Left lung (tissue), 14 donors: ENCODE measurements at places on chromosomes 11 and 22. TPM values are rescaled to one million over a fixed set of nuclear protein-coding genes. Genes with fewer than 3 reads are reported as not detected.
A peak's percentile ranks its signal among the peaks of the same experiment; 100 is the strongest.

Gene NLRP14
- polyA plus RNA-seq, result 0.14 TPM

Gene JAML
- 7.3 TPM for polyA plus RNA-seq

Gene HIC2
- 9.1 TPM for polyA plus RNA-seq

Gene POU2AF2
- 0.32 TPM for polyA plus RNA-seq

Gene MYRF
- polyA plus RNA-seq, result 30.1 TPM

Gene P2RX6
- 2.3 TPM for polyA plus RNA-seq

Gene YAP1
- polyA plus RNA-seq, result 336 TPM

Gene STARD10
- polyA plus RNA-seq, result 103 TPM

Gene LINC01488
- polyA plus RNA-seq, result 0.12 TPM

Gene NXPE2
- 0.23 TPM for polyA plus RNA-seq

GRCh38 chr11:69001243-69002081, 11.6 kb downstream of the MRGPRF start:
- peak; percentile 26 for DNase-seq

DNA sequence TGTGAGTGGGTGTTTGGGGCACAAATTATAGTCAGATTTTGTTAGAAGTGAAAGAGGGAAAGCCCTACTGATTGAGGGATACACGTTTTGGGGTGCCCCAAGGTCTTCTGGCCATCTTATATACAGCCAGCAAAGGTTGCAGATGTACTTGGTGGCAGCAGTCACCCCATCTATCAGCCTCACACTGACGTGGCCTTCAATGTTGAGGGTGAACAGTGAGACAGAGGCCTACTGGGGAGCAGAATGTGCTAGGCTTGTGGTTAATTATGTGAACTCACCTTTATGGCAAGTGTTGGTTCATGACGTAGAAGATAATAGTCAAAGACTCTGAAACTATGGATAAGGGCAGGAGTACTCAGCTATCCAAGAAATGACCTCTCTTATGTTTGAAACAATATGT, 121.2 kb downstream of the TRIM44 start:
- no peak for DNase-seq

DNA sequence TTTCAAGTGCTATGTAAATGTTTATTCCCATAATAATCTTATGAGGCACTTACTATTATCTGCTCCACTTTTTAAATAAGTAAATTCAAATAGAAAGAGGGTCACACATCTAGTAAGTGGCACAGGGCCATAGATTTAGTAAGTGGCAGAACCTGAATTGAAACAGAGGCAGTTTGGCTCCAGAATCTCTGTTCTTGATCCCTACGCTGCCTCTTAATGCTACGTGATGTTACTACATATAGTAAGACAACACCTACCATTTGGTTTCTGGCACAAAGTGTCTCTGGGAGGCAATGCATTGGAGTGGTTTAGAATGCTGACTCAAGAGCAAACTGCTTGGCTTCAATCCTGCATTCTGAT, 1018.3 kb downstream of the DLG2 start:
- peak; percentile 56 for DNase-seq

GRCh38 chr11:44942029-44942955, 8.4 kb downstream of the TP53I11 start:
- DNase-seq, result no peak

DNA sequence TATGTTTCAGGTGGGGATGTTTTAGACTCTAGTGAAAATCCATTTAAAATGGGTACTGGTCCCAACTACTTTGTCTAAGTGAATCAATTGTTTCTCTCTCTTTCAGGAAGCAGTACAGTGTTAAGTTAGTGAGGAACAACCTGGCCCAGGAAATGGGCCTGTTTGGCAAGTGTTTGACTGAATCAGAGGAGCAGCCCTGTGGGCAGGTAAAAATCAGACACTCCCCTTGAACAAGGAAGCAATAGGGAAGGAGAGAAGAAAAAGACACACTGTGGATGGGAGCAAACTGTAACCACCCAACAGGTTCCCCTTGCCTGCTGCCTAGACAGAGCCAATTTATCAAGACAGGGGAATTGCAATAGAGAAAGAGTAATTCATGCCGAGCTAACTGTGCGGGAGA, 245.7 kb downstream of the C11orf87 start:
- no peak for DNase-seq

DNA sequence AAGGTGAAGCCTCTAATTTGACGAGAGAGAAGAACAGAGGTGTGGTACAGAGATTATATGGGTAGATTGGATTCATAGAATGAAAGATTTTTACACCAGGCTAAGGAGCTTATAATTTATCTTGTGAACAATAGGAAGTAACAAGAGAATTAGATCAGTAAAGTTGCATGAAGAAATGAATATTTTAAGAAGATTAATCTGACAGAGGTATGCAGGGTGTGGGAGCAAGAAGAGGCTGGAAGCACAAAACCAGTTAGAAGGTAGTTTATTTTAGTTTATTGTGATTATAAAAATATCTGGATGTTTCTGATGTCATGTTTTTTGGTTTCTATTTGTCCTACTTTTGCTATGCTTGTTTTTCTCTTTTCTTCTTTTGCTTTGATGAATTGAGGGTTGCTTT, 15.7 kb downstream of the SLC5A12 start:
- DNase-seq, result no peak

DNA sequence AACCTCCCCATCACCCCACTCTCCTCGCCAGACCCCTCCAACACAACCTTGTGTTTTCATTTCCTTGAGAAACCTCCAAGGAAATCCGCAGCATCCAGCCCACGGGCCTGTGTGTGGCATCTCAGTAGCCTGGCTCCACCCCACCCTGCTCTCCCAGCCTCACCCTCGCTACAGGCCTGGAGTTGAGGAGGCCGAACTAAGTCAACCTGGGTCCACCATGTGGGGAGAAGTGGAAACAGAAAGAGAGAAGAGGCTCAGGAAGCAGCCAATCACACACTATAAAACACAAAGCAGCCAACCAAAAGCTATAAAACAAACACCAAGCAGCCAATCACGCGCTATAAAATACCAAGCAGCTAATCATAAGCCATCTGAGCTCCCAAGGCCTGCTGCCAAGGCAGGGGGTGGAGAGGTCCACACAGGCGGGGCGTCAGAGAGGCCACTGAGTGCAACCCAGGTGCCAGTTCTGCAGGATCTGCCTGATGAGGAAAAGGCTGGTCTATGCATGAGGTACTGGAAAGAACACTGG, 72.0 kb downstream of the MICAL3 start:
- no peak for DNase-seq

DNA sequence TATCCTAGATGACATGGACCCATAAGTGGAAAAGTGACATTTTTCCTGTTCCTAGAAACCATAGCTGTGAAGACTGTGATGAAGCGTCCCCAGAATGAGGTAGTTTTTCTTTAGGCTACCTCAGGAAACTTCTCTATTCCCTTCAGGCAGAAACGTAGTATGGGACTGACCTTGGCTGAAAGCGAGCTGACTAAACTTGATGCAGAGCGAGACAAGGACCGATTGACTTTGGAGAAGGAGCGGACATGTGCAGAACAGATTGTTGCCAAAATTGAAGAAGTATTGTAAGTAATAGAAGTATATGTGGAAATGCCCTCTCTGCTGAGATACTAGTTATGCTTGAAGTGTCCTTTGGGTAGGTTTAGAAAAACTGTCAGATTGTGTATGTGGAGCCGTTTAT, 64.7 kb upstream of the GRIK4 start:
- DNase-seq, result no peak

- DNase-seq, result no peak
These were observed 51.0 kb downstream of the CERK start for GRCh38 chr22:46687048-46687444.

GRCh38 chr11:10201343-10201742, 92.7 kb downstream of the SBF2 start:
- no peak for DNase-seq

GRCh38 chr22:33569559-33569958, 350.7 kb downstream of the LARGE1 start:
- no peak for DNase-seq

GRCh38 chr11:126748100-126748791, 252.3 kb downstream of the KIRREL3 start:
- no peak for DNase-seq

DNA sequence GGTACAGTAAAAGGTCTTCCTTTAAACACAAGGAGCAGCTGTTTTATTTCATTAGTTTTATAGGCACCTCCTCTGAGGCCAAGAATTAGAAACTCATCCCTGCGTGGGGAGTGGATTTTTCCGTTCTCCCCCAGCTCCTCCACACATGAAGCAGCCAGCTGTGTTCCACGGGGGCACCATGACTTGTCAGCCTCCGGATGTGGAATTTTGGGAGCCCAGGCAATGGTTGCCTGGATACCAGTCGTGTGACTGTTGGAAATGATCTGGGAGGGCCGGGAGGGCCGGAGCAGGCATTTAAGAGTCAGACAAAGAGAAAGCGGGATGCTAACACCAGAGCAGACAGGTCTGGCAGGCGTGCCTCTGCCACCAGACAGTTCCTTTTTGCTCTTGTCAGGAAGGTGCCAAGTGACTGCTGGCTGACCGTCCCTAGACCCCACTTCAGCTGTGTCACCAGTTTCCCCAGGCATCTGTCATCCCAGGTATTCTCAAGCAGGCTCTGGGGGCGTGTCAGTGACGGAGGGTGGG, 15.9 kb upstream of the CDC42EP2 start:
- DNase-seq, result no peak

DNA sequence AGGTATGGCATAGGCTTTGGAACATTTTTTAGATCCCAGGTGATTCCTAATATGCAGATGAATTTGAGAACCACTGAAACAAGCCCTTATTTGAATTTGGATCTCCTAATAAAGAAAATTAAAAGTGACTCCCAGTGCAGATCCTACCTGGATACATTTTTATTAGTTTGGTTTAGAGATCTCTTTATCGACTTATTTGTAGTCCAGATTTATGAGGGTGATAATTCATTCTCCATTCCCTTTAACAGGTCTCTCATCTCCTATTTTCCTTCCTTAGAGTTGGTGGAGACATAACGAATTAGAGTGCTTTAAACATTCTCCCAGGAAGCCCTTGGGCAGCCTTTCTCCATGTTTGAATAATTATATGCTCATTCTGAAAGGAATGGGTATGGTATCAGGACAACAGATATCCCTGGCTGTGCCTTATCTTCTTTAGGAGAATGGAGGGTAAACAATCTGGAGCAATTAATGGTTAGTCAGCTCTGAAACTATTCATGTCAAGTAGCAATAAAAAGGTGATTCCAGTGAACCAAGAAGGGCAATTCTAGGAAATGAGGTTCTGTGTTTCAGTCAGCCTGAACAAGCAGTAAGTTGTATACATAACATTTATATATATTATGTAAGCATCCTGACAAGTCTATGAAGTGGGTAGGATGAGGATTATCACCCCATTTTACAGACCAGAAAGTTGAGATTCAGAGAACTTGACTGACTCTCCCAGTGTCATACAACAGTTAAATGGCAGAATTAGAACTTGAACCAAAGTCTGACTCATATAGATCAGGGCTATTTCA, 53.9 kb upstream of the RCE1 start:
- no peak for DNase-seq

GRCh38 chr11:27242591-27242990, 120.4 kb downstream of the CCDC34 start:
- DNase-seq, result no peak

GRCh38 chr22:30879415-30879797, 89.2 kb downstream of the MORC2 start:
- DNase-seq, result peak; percentile 56

DNA sequence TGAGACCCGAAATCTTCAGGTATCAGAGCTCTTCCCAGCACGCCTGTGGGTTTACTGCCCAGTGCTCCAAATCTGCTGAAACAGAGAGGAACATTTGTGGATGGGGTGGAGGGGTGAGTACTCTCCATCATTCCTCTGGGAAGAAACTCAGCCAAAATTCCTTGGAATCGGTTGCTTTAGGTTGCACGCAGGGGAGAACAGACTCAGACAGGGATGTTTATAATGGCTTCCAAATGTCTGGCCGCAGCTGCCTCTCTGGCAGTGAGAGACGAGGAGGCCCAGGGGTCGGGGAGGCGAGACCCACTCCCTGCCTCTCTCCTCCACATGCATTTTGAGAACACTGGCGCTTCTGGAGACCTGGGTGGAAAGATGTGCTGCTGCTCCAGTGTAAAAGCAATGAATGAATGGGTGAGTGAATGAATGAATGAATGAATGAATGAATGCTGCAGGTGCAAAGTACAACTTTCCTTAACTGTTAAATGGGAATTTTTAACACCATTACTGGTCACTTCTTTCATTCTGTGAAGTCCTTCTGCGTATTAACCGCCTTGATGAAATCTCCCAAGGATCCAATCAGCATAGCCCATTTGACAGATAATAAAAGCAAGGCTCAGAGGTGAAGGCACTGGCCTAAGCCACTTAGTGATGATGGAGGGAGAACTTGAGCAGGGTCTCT, 437.4 kb downstream of the MIAT start:
- no peak for DNase-seq

- DNase-seq, result no peak
These were observed 2.0 kb downstream of the PDGFD start for GRCh38 chr11:104161751-104162450.

GRCh38 chr11:101176381-101176780, 46.8 kb upstream of the PGR start:
- no peak for DNase-seq

DNA sequence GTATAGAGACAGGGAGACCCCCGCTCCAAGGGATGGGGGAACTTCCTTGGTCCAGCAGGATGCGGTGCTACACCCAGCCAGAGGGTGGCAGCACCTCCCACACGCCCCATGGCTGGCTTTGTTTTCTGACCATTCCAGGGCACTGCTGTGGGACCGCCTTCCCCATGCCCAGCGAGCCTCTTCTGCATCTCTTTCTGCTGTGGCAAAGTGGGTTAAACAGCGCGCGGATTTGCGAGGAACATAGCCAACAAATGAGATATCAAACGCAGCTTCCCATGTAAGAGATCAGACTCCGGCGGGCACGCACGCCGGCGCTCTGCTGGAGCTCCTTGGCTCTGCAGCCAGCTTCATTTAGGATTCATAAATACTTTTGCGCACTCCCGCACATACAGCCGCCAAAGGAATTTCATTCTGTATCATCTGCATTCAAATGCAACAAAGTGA, 485.8 kb upstream of the CADM1 start:
- no peak for DNase-seq

DNA sequence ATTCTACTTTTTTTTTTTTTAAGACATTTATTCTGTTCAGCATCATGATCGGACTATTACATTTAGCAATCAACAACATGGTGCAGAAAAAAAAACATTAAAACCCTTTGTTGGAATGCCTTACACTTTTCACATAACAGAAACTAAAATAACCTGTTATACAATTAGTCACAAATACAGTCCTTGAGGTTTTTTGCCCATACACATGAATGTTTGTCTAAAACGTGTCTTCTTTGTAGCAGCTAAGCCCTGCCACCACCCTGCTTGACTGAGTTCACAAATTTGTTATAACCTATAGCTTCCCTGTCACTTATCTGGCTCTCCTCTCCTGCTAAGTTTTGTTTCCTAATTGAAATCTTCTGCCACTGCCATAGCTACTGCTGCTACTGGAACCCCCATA, 75.4 kb upstream of the ARHGAP20 start:
- no peak for DNase-seq

- DNase-seq, result no peak
These were observed 5.2 kb upstream of the SLC15A3 start for GRCh38 chr11:60957188-60957587.

- no peak for DNase-seq
These were observed 28.6 kb downstream of the PPARA start for GRCh38 chr22:46178755-46179505.
